ENCODE measurements at places on chromosomes 7 and 10.

- no peak for DNase-seq
These were observed 11.2 kb downstream of the CAPZA2 start for GRCh38 chr7:116873619-116874018.

- no peak for DNase-seq
These were observed 741.3 kb upstream of the FZD8 start for GRCh38 chr10:36383349-36383748.

- no peak for DNase-seq
These were observed 172.0 kb downstream of the PRPF18 start for GRCh38 chr10:13758756-13759155.

GRCh38 chr7:147535701-147536111, 1054.9 kb upstream of the C7orf33 start:
- no peak for DNase-seq

DNA sequence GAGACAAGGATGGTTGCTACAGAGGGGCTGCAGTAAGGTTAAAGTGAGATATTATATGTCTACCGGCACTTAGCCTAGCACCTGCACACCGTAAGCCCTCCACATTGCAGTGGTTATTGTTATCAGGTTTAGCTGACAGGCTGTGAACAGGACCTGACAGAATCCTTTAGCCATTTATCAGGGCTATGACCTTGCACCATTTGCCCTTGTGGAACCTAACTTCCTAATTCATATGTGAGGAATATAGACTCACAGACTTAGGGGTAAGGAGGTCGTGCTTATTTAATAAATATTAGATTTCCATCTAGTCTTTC, 10.1 kb downstream of the NCOA4 start:
- DNase-seq: no peak
